ENCODE measurements at places on chromosomes 16 and 17.

GRCh38 chr16:747978-748746 lies 7.4 kb upstream of the CIAO3 start:
- no peak for DNase-seq

GRCh38 chr16:29644973-29645693 lies 17.9 kb upstream of the SPN start:
- DNase-seq = no peak

DNA sequence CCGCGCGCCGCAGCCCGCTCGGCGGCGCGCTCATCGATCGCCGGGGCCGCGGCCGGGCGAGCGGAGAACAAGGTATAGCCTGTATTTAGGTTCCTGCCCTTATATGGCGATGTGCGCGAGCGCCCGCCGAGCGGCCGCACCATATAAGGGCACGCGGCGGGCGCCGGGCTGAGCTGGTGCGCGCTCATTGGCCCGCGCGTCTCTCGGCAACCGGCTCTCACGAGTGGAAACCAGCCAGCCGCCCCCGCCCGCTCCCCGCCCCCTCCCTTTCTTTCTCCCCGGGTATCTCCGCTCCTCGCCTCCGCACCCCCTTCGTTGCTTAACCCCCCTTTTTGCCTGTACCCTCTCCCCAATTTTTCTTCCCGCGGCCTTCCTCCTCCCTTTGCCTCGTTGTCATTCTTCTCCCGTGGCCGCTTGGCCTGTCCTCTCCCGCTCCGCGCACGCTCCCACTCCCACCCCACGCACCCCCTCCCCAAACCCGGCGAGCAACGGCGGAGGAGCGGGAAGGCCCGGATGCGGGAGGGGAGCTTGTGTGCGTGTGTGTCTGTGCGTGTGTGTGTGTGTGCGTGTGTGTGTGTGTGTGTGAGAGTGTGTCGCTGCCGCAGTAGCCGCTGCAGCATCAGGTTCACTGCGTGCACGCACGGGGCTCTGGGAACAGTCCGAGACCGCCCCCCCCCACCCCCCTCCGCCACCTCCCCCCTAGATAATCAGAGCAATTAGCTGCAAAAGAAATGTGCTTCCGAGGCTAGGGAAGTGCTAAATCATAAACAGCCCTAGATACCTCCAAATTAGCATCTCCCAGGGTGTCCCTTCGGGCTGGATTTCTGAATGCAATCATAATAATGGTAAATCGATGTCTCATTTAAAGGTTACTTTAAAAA lies 13.5 kb upstream of the CBX8 start:
- peak; percentile 20 for DNase-seq

- DNase-seq = no peak
Observed at GRCh38 chr16:29806641-29807425, 504 bp downstream of the MAZ start.

GRCh38 chr16:17026600-17027242 lies 444.0 kb downstream of the XYLT1 start:
- DNase-seq = no peak

DNA sequence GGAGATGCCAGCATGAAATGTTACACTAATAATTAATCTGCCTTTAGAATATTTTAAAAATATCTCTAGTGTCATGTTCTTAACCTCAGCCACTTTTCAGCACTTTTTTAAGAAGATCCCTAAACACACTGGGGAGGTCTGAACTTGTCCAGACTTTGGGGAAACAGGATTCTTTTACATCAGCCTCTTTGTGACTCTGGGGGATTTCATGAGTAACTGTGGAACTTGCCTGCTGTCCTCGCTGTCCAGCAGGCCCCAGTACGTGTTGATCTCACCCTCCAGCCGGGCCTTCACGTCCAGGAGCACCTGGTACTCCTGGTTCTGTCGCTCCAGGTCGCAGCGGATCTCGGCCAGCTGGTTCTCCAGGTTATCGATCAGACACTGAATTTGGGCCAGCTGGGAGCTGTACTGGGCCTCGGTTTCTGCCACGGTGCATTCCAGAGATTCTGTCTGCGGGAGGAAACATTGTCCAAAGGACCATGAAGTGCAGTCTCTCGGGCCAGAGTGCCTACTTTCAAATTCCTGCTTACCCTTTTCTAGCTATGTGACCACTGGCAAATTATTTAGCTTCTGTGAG lies 5.5 kb downstream of the KRT40 start:
- no peak for DNase-seq

- no peak for DNase-seq
Observed at GRCh38 chr16:82857693-82858365, 231.1 kb downstream of the CDH13 start.

DNA sequence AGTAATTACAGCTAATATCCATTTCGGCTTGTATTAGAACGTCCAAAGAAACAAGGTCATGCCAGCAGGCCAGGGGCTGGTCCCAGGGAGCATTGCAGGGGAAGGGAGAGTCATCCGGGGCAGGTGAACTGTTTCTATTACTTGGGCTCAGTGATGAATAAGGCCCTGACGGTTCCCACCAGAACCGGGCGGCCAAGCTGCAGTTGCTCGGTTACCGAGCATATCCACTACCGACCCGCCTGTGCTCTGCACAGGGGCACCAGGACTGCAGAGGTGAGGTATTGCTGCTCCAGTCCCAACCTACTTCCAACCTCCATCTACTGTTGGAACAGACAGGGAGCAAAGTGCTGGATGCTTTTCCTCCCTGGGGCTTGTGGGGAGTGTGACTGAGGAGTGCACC lies 295.5 kb downstream of the MAF start:
- no peak for DNase-seq

GRCh38 chr16:24130494-24131085 lies 125.5 kb upstream of the CACNG3 start:
- DNase-seq = no peak

DNA sequence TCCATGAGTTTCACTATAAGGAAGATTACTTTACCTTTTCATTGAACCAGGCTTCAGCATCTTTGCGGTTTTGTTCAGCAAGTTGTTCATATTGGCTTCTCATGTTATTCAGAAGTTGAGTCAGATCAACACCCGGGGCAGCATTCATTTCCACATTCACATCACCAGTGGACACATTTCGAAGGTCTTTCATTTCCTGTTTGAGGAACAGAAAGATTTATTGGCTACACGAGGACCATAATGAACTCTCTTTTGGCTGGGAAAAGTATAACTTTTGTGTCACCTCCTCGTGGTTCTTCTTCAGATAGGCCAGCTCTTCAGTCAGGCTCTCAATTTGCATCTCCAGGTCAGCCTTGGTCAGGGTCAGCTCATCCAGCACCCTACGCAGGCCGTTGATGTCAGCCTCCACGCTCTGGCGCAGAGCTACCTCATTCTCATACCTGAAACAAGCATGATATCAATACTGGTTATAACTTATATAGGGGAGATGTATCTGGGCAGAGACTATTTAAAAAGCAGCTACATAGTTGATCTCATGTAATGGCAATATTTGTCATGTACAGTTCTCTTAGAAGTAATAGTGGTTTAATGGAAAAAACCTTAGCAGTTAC lies 2.1 kb downstream of the KRT10 start:
- DNase-seq = no peak

DNA sequence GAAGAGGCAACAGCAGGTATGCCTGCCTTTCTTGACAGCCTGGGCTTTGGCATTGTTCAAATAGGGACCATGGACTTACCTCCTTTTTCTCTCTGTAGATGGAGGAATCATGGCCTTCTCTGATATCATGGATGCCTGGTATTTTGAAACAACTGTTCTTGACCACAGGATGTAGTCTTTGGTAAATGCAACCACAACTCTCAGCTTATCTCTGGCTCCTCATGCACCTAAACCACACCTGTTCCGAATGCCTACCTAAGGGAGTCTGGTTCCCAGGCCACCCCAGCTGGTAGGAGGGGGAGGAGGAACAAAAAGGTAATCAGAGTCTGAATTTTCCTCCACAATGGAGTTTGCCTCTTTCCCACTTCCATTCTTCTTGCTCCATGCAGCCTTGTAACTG lies 18.8 kb downstream of the CDK5RAP3 start:
- no peak for DNase-seq
